ENCODE measurements at places on chromosomes 4 and X.

DNA sequence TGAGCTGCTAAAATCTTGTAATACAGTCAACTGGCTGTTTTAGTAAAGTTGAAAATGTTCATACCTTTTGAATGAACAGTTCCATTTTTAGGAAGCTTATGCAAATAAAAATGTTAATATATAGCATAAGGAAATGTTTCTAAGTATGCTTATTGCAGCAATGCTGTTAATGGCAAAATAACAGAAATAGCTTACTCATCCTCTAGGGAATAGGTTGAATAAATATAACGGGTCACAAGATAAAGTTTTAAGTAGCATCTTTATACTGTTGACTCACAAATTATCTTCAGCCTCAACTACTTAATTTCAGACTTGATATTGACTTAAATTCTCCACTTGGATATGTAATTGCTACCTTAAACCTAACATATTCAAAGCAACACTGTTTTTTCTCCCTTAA, 27.7 kb downstream of the HERC3 start:
- DNase-seq, result peak; percentile 36

DNA sequence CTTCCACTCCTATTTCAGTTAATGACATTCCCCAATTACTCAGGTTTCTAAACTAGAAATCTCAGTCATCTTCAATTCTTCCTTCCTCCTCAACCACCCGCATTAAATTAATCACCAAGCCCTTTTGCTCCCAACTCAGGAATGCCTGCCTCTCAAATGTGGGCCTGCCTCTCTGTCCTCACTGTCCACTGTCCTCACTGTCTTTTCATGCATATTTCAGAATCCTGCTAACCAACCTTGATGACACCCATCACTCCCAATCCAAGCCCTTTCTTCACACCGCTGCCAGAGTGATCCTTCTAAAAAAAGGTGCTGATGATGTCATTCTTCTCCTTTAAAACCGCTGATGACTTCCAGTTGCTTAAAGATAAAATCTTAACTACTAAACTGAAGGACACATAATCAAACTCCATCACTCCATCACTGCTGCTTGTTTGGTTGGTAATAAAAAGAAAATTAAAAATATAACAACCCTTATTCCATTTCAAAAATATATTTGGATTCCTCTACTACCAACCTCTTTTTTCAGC, 5.1 kb upstream of the APBB2 start:
- no peak for DNase-seq

- no peak for DNase-seq
Observed at GRCh38 chrX:123185721-123186120, 1.6 kb downstream of the GRIA3 start.

DNA sequence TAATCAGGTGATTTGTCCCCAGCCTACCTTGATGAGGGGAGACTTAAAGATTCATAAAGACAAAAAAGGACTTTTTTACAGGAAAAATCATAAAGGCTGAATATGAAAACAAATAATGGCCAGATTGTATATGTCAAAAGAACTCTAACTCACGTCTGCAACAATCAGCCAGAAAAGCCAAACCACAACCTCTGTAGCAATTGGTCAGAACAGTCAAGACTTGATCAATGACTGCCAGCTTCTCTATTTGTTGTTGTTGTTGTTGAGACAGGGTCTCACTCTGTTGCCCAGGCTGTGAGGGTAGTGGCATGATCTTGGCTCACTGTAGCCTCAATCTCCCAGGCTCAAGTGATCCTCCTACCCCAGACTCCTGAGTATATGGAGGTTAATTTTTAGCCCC, 35.9 kb upstream of the PPA2 start:
- DNase-seq, result no peak

DNA sequence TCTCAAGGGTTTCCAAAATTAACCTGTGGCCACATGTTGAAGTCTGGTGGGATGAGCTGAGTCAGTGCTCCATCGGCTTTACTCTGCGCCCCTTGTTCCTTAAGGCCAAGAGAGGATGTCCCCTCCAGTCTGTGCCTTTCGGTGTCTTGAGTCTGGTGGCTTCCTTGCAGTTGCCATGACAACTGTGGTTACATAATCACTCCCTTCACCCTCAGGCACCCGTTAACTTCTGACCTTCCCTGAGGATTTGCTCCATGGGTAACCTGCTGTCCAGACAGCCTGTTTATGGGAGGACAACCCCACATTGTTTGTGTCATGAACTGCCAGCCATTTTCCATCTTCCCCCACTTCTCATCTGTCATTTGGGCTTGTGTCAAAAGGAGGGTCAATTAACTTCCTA, 401.1 kb upstream of the LCORL start:
- no peak for DNase-seq

- DNase-seq, result no peak
Observed at GRCh38 chr4:111281219-111281618, 658.3 kb upstream of the PITX2 start.

- DNase-seq, result peak; percentile 22
Observed at GRCh38 chr4:54746218-54746617, 88.5 kb downstream of the KIT start.

- peak; percentile 70 for DNase-seq
Observed at GRCh38 chr4:113849771-113850170, 88.2 kb upstream of the CAMK2D start.

GRCh38 chr4:76485450-76485849, 50.4 kb downstream of the SHROOM3 start:
- DNase-seq, result no peak

DNA sequence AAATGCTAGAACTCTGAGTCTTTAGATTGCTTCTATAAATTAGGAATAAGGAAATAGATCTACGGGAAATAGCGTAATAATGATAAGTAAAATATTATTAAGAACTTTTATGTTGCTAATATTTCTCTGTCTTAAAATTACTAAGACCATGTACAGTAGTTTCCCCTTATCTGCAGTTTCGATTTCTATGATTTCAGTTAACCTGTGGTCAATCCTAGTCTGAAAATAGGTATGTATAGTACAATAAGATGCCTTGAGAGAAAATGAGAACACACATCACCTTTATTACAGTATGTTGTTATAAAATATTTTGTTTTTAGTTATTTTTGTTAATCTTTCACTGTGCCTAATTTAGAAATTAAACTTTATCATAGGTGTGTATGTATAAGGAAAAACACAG, 92.6 kb downstream of the CCSER1 start:
- no peak for DNase-seq

- no peak for DNase-seq
Observed at GRCh38 chr4:38534344-38535045, 129.5 kb upstream of the KLF3 start.

DNA sequence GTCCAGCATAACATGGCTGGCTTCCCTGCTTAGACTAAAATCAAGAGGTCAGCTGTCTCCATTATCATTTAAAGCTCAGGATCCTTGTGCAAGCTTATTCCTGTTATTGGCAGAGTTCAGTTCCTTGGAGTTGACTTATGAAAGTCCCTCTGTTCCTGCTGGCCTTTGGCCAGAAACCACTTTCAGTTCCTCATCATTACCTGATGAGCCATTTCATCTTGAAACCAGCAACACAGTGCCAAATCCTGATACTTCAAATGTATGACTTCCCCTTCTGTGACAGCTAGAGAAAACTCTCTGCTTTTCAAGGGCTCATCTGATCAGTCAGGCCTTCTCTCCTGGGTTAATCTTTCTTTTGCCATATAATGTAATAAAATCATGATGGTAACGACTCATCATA, 110.6 kb upstream of the FSTL5 start:
- peak; percentile 1 for DNase-seq

DNA sequence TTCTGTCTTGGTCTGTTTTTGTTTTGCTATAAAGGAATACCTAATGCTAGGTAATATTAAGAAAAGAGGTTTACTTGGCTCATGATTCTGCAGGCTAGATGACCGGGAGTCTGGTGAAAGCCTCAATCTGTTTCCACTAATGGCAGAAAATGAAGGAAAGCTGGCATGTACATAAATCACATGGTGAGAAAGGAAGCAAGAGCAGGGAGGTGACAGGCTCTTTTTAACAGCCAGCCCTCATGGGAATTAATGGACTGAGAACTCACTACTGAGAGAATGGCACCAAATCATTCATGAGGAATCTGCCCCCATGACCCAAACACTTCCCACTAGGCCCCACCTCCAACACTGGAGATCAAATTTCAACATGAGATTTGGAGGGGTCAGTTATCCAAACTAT, 27.6 kb downstream of the SATL1 start:
- no peak for DNase-seq

DNA sequence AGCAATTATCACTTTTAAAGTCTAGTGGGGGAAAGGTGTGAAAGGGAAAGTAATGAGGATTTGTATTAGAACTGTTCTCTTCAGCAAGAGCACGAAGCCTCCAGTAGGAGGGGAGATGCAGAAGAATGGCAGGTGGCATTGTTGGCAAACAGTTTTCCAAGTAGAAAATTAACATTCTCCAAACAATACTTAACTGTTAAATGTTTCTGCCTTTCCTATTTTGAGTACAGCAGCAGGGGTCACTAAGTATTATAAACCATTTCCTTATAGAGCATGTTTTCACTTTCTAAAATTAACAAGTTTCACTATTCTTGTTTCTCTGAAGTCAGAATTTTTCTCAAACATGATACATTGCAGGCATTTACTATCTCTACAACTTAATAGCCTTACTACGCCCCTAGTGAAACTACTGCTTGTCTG, 58.7 kb downstream of the LEF1 start:
- DNase-seq, result no peak

DNA sequence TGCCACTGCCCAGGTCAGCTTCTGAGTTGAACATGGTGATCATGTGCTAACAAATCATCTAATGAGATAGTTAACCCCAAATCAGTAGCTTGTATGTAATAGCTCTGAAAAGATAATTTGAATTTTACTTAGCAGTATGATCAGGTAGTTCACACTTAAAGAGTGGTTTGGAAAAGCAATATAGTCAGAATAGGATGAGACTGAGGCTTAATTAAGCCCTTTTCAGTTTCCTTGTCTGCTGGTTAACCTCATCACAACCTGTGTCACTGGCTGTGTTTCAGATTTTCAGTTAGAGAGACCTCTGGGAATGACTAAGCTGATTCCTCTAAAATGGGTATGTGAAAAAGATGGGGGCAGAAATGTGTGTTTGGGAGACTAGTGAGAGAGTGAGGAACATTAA, 38.1 kb downstream of the GPR174 start:
- no peak for DNase-seq

GRCh38 chrX:147183161-147183560, 368.6 kb upstream of the CXorf51A start:
- no peak for DNase-seq

DNA sequence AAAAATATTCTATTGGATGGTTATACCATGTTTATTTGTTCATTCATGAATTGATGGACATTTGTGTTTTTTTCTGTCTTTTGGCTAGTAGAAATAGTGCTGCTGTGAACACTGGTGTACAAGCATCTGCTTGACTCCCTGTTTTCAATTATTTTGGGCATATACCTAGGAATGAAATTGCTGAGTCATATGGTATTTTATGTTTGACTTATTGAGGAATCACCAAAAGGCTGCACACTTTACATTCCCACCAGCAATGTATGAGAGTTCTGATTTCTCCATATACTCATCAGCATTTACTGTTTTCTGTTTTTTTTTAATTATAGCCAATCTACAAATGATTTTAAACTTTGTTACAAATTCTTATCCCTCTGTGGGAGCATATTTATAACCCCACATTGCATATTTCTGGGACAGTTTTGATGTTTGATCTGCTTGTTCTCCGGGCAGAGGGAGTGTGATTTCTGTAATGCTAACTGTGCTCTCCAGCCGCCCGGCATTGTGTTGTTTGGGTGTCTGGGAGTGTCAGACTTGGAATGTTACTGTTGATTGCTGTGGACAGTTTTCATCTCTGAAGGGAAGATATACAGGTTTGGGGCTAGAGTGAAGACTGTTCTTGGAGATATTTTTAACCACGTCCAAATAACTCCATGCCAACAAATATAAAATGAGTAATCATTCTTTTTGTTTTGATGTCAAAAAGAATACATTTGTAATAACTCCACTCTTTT, 60.5 kb upstream of the PGRMC2 start:
- peak; percentile 80 for DNase-seq

- DNase-seq, result no peak
Observed at GRCh38 chr4:8697826-8698225, 105.3 kb downstream of the CPZ start.

GRCh38 chr4:168451744-168452390, 28.4 kb downstream of the DDX60L start:
- peak; percentile 80 for DNase-seq

DNA sequence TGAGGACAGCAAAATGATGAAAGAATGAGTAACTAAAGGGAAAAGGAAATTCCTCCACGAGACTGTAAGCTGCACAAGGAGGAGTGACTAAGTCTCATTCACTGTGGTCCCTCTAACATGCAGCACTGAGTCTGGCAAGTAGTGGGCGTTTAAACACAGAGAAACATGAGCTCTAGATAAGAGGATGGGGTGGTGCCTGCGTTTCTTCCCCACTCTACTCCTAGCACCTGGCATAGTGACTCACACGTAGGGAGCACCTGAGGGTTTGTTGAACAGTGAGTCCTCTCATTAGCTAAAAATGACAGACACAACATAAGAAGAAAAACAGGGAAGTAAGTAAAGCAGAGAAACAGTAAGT, 105.8 kb upstream of the CBR4 start:
- DNase-seq, result peak; percentile 98

DNA sequence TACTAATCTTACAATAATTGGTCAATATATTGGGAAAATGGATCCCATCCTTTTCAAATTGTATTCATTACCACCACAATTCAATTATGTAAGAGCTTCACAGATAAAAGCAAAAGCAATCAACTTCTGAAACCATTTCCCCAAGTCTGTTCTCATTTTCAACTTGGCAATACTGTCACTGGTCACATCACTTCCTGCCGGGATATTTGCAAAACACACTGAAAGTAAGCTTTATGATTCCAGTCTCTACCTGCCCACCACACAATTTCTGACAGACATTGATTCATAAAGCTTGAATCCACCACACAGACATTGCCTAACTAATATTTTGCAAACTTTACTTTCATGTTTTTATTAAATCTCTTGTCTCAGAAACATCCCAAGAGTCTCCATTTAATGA, 53.6 kb downstream of the LIN54 start:
- DNase-seq, result no peak

DNA sequence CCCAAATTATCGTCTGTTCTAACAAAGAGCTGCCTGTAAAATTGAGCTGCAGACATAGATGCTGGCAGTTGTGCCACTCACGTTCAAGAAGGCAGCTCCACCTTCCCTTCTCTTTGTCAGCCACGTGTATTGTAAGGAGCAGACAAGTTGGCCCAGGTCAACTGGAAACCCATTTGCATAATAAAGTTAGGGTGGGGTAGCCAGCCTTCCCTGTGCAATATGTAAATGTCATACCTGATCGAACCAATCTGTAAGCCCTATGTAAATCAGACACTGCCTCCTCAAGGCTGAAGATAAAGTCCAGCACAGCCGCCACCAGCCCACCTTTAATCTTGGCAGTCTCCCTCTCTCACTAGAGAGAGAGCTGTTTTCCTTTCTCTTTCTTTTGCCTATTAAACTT, 117.2 kb downstream of the TMEM144 start:
- no peak for DNase-seq

GRCh38 chrX:136468391-136469103, 19.2 kb upstream of the BRS3 start:
- DNase-seq, result no peak

- no peak for DNase-seq
Observed at GRCh38 chr4:121100093-121100775, 27.9 kb upstream of the NDNF start.

All from fibroblast of upper back skin (primary cell).